ENCODE measurements at places on chromosomes 4 and X. TPM values are rescaled to one million over a fixed set of nuclear protein-coding genes. Genes with fewer than 3 reads are reported as not detected.

DNA sequence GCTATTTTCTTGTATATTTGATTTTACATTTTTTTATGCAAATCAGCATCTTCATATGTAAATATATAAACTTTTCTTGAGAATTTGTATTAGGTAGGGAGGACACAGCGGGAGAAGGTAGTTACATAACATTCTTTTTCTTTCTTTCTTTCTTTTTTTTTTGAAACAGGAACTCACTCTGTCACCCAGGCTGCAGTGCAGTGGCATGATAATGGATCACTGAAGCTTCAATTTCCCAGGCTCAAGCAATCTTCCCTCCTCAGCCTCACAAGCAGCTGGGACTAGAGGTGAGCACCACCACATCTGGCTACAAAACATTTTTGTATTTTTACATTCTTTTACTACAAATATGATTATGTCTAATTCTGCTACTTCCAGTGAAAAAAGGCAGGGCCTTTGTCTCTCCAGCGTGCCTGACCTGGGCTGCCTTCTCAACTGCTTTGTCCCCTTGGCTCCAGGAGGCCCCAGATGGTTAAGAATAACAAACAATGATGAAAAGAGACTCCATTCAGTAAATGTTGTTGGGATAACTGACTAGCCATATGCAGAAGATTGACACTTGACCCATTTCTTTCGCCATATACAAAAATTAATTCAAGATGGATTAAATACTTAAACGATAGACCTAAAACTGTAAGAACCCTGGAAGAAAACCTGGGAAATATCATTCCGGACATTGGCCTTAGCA, 46.5 kb upstream of the FAT4 start:
- no peak for DNase-seq

KCND1 gene
- 5.5 TPM for total RNA-seq

PABPC1L2A gene
- total RNA-seq, result not detected

DNA sequence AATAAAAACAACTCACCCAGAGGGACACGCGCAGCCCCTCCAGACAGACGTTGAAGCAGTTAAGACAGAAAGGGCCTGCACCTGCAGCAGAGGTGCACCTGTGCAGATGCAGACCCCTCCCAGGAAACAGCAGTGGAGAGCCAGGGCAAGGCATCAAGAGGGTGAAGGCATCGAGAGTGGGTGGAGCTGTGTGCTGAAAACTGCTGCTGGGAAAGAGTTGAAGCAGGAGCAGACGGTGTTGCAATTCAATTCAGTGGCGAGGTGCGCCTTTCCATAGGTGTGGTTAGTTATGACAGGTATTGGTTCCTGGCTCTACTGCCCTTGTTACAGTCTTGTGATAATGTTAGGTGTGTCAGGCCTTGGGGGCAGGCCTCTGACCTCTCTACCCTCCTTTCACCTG, 16.7 kb downstream of the LETM1 start:
- DNase-seq, result no peak

CCSER1 gene
- total RNA-seq, result not detected

OTC gene
- not detected for total RNA-seq

GRCh38 chrX:57583477-57583876, 8.3 kb upstream of the ZXDB start:
- no peak for DNase-seq

DNA sequence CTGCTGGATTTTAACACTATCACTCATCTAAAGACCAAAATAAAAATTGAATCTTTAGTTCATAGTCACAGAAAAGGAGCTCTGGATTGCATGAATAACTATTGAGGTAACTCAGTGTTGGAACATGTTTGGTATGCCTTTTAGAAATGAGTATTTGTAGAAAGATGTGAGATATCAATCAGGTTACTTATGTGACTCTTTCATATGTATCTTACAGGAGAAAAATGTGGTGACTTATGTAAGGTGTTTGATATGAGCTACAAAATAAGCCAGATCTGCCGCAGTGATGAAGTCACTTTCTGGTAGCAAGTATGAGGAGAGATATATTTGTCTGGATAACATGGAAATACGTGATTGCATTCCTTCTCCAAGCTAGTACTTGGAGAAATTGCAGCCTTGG, 1653.3 kb upstream of the PCDH7 start:
- peak; percentile 53 for DNase-seq

SMIM31 gene
- total RNA-seq, result not detected

CPE gene
- not detected for total RNA-seq

All from HFFc6 (cell line).